SJCRH30 (cell line): ENCODE measurements at places on chromosomes 2 and 18. TPM values are rescaled to one million over a fixed set of nuclear protein-coding genes. Genes with fewer than 3 reads are reported as not detected.

KCNK3 gene
- total RNA-seq: 0.02 and 0.08 TPM in 2 replicates

GRCh38 chr2:132550946-132551345, 119.1 kb downstream of the LYPD1 start:
- H3K4me3 ChIP-seq: no peak overlapping the region
- H3K36me3 ChIP-seq: no peaks in the 10 kb centered on the region
- no peak overlapping the region for H3K27ac ChIP-seq
- DNase-seq: no peak

DNA sequence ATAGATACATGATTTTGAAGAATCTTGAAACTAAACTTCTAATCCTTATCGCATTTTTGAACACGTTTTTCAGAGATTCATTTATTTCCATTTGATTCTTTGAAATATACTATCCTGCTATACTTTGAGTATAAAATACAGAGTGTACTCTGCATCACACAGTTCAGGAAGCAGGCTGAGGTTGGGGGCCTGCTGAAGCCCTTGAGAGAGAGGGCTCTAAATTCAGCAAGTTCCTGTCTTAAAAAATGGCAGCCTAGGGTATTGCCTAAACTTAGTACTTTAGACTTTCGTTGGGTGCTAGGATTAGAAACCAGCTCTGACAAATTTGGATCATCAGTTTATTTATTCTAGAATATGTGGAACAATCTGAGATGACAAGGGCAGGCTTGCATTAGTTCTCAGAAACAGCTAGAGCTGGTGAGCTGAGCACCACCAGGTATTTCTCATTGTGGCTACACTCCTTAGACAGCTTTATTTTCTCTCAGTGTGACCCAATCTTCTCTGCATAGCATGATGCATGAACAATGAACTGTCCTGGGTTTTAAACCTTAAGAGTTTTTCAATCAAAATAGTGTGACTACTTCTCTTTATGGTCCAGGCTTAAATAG, 49.1 kb downstream of the TFPI start:
- H3K36me3 ChIP-seq: peaks cover 4% of the 10 kb centered on the region
- no peaks in the 10 kb centered on the region for H3K27me3 ChIP-seq
- no peak overlapping the region for H3K27ac ChIP-seq
- H3K4me1 ChIP-seq: peaks cover 21% of the 10 kb centered on the region
- no peak for DNase-seq
- no peak overlapping the region for H3K4me3 ChIP-seq

DNA sequence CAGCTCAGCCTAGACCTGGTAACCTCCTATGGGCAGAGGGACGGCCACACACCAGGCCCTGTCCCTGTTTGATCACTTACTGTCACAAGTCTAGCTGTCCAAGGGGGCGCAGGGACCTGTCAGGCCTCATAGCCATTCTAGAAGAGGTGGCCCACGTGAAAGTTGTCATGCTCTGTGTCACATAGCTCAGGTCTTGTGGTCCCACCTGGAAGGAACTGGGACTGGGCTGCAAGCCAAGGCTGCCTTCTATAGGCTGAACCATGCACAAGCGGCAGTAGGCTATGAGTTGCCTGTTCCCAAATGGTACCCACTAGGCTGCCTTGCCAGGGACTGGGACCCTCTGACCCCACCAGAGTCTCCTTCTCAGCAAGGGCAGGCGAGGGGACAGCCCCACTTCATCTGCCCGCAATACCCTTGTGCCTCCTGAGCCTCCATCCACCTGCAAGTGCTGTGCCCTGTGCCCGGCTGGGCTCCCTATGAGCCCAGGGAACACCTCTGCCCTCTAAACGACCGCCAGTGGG, 177.5 kb downstream of the ANAPC1 start:
- H3K4me1 ChIP-seq: peaks cover 15% of the 10 kb centered on the region
- no peak for DNase-seq
- no peak overlapping the region for H3K4me3 ChIP-seq
- no peaks in the 10 kb centered on the region for H3K36me3 ChIP-seq

ARHGAP28 gene
- 12.6 and 15.1 TPM in 2 replicates for total RNA-seq

DNA sequence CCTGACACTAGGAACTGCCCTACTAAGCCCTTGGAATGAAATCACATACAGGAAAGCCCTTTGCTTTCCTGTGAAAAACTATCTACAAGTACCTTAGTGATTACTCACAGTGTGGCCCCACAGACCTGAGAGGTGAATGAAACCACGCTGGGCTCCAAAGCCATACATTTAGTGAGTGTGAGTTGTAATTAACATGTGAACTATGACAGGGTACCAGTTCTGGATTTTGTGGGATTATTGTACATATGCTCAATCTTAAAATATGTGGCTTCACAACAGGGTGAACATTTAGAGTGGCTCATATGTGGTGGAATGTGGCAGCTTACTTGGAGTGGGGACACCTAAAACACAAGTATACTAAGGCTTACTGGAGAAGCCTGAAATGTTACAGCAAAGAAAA, 12.3 kb downstream of the KCTD1 start:
- no peak overlapping the region for H3K27ac ChIP-seq
- no peak overlapping the region for H3K4me3 ChIP-seq
- H3K36me3 ChIP-seq: no peaks in the 10 kb centered on the region
- H3K27me3 ChIP-seq: no peaks in the 10 kb centered on the region
- DNase-seq: no peak

RGPD8 gene
- total RNA-seq: 2.9 and 5.5 TPM in 2 replicates

TEKT4 gene
- total RNA-seq: not detected in 2 replicates

LOXHD1 gene
- total RNA-seq: not detected in 2 replicates

DNA sequence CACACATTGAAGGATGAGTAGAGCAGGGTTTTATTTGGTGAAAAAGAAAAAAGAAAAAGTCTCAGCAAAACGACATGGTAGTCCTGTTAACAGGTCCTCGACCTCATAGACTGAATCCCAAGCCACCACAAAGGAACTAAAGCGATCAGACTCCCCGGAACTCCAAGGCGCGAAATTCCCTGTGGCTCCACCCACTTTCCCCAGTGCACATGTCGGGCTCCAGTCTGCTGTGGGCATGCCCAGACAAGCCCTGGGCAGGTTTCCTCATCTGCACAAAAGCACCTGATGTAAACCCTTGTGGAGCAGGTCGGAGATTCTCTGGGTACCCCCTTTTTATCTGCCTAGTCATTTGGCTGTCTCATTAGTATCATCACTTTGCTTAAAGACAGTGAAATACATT, 170.7 kb upstream of the FSIP2 start:
- DNase-seq: peak; percentile 10
- H3K4me1 ChIP-seq: no peaks in the 10 kb centered on the region
- H3K27me3 ChIP-seq: no peaks in the 10 kb centered on the region
- no peak overlapping the region for H3K27ac ChIP-seq
- H3K36me3 ChIP-seq: no peaks in the 10 kb centered on the region

LBX2 gene
- total RNA-seq: 0.58 and 1.3 TPM in 2 replicates

GRCh38 chr2:209049608-209050007, 374.2 kb upstream of the MAP2 start:
- no peaks in the 10 kb centered on the region for H3K36me3 ChIP-seq
- no peak overlapping the region for H3K4me3 ChIP-seq
- no peaks in the 10 kb centered on the region for H3K4me1 ChIP-seq
- no peak overlapping the region for H3K27ac ChIP-seq
- H3K27me3 ChIP-seq: no peaks in the 10 kb centered on the region

ASTL gene
- total RNA-seq: not detected in 2 replicates

UGT1A3 gene
- total RNA-seq: not detected in 2 replicates

DNA sequence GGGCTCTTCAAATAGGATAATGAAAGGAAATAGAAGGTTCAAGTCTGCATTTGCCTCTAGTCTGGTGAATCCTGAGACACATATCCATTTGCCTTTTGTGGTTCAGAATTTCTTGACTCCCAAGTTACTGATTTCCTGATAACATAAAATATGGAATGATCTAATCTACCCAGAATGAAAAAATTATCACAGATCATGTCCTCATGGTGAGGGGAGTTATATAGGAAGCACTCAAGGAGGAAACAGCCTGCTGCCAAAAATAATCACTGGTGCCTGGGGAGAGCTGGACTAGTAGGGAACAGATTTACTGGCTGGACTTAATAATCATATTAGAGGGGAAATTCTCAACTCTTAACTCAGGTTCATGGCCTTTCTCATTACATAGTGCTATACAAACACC, 95.5 kb upstream of the STK17B start:
- no peaks in the 10 kb centered on the region for H3K27me3 ChIP-seq
- H3K4me3 ChIP-seq: no peak overlapping the region
- peak overlapping the region; percentile 81 for H3K27ac ChIP-seq

DNA sequence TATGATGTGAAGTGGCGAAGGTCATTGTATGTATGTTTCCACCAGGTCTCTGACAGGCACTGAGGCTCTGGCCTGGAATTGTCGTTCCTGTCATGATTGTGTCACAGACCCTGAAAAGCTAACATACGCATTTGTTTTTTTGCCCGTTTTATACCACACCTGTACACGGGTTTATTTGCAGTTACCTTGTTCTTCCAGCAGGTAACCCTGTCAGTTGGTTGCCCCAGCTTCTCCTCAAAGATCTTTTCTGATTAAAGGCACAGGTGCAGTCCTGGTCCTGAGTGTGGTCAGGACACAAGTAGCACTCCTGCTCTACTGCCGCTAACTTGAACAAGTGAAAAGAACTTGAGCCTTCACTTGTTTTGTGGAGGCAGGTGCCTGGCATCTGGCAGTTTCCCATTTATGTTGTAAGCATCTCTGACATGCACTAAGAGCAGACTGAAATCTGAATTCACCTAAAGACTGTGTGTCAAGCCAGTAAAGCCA, 19.9 kb downstream of the CD8A start:
- no peak overlapping the region for H3K4me3 ChIP-seq
- no peak overlapping the region for H3K27ac ChIP-seq
- no peaks in the 10 kb centered on the region for H3K4me1 ChIP-seq
- DNase-seq: no peak
- no peaks in the 10 kb centered on the region for H3K27me3 ChIP-seq

DNA sequence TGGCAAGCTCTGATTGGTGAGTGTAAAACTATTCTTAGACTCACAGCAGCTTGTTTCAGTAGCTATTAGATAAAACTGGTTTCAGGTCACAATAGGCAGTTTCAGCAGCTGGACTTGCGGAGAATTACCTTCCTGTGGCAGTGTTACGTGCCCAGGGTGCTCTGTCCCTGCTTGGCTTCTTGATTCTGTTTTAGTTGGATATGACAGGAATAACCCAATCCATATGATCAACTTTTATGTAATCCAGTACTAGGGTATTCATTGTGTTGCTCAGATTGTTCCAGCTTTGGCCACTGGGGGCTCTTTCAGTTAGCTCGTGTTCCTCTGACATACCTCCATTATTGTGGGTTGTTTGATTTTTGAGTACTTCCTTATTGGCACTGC, 43.1 kb downstream of the INPP4A start:
- H3K4me3 ChIP-seq: no peak overlapping the region
- no peaks in the 10 kb centered on the region for H3K36me3 ChIP-seq
- peak; percentile 34 for DNase-seq
- no peaks in the 10 kb centered on the region for H3K4me1 ChIP-seq
- H3K27me3 ChIP-seq: no peaks in the 10 kb centered on the region

TRPM8 gene
- total RNA-seq: 0.10 and 0.18 TPM in 2 replicates

FN1 gene
- 143 and 178 TPM in 2 replicates for total RNA-seq

- peaks cover 25% of the 10 kb centered on the region for H3K4me1 ChIP-seq
- H3K4me3 ChIP-seq: no peak overlapping the region
- no peak overlapping the region for H3K27ac ChIP-seq
- no peaks in the 10 kb centered on the region for H3K36me3 ChIP-seq
These were observed 23.9 kb upstream of the EPAS1 start for GRCh38 chr2:46273225-46273863.

ARHGEF33 gene
- 0.05 TPM in 1 of 2 replicates, not detected in the other for total RNA-seq

DNA sequence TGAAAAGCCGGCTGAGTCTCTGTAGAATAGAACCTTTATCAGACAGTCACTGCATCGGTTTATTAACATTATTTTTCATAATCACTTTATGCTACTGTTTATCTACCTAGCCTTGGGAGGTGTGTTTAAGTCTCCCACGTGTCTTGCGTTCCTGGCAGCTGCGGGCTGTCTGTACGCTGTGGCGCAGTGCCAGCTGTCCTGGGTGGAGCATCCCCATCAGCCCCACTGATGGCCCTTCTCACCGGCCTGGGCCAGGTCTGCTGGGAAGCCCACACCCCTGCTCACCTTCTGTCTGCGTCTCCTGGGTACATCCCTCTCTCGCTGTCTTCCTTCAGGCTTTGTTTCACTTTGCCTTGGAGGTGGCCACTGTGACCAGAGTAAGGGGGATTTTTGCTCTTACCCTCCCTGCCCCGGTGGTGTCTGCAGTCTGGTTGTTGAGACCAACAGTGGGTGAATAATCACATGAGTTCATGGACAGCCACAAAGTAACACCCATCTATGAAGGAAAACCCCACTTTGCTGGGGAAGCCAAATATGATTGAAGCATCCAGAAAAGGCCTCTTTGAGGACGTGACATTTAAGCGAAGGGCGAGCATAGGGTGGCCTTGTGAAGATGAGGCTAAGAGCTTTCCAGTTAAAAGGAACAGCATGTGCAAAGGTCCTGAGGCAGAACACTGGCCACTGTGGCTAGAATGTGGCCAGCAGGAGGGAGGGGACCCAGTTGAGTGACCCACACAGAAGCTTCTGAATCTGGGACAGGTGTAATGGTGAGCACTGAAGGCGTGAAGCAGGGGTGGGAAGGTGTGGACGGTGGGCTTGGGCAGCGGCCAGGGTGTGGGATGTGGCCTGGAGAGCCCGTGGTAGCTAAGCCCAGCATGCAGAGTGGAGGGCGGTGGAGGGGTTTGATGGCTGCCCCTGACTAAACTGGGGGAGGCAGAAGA, 41.7 kb downstream of the RAMP1 start:
- H3K36me3 ChIP-seq: no peaks in the 10 kb centered on the region
- H3K4me1 ChIP-seq: peaks cover 22% of the 10 kb centered on the region; the same call in 1 of the 2 replicates
- H3K27me3 ChIP-seq: peaks cover 9% of the 10 kb centered on the region
- no peak for DNase-seq
- H3K4me3 ChIP-seq: no peak overlapping the region

PLCD4 gene
- 0.71 and 0.75 TPM in 2 replicates for total RNA-seq

DNA sequence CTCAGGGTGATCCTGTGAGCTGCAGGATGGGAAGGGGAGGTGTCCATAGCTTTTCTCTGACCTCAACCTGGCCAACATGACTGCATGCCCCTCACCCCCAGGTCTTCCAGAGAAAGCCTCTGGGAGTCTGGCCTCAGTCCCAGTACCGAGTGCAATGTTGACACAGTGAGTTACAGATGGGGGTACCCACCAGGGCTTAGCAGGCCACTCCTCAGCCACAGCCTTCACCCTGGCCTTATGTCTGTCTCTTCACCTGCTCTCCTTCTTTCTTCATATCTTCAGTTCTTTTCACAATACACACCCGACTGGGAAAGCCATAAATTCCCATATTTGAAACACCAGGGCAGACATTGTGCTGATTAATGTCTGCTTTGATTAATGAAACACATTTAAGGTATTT, 33.5 kb downstream of the AOX1 start:
- H3K27ac ChIP-seq: no peak overlapping the region
- no peak overlapping the region for H3K4me3 ChIP-seq
- H3K36me3 ChIP-seq: no peaks in the 10 kb centered on the region
- H3K27me3 ChIP-seq: no peaks in the 10 kb centered on the region

GRCh38 chr18:49444581-49444980, 15.9 kb downstream of the DYM start:
- H3K36me3 ChIP-seq: no peaks in the 10 kb centered on the region; the same call in 1 of the 2 replicates
- no peaks in the 10 kb centered on the region for H3K27me3 ChIP-seq
- no peak overlapping the region for H3K4me3 ChIP-seq
- no peaks in the 10 kb centered on the region for H3K4me1 ChIP-seq
- DNase-seq: no peak

ANTXR1 gene
- 60.9 and 67.4 TPM in 2 replicates for total RNA-seq

GRCh38 chr2:152627351-152627957, 89.8 kb downstream of the PRPF40A start:
- H3K36me3 ChIP-seq: 0 out of 2 replicates have a peak, but pooled peaks cover 2% of the 10 kb centered on the region
- H3K4me1 ChIP-seq: no peaks in the 10 kb centered on the region
- DNase-seq: no peak
- H3K27me3 ChIP-seq: no peaks in the 10 kb centered on the region
